Myometrial cell (primary cell): ENCODE measurements at places on chromosomes 6 and 20. TPM values are rescaled to one million over a fixed set of nuclear protein-coding genes. Genes with fewer than 3 reads are reported as not detected.

Gene EFHC1
- 35.5 and 55.3 TPM in 2 replicates for total RNA-seq

Gene EEF1A2
- total RNA-seq: 0.58 TPM in 1 of 2 replicates, not detected in the other

Gene TINAG
- total RNA-seq: not detected in 2 replicates

Gene SLC52A3
- not detected in 2 replicates for total RNA-seq

Gene NUS1
- 13.5 and 21.4 TPM in 2 replicates for total RNA-seq

Gene OOEP
- not detected in 2 replicates for total RNA-seq

Gene ROS1
- total RNA-seq: 0.86 and 1.2 TPM in 2 replicates

Gene GSTA4
- 54.1 and 63.4 TPM in 2 replicates for total RNA-seq

Gene FUCA2
- total RNA-seq: 116 and 134 TPM in 2 replicates

Gene TOX2
- total RNA-seq: 15.8 and 24.8 TPM in 2 replicates

Gene SPAG4
- 9.8 and 9.9 TPM in 2 replicates for total RNA-seq

Gene NKX2-4
- not detected in 2 replicates for total RNA-seq

Gene POM121L2
- total RNA-seq: not detected in 2 replicates

Gene CLPSL2
- total RNA-seq: not detected in 2 replicates

Gene FUT9
- not detected in 2 replicates for total RNA-seq

Gene IPCEF1
- total RNA-seq: 1.7 TPM in 1 of 2 replicates, not detected in the other

Gene IL20RA
- total RNA-seq: 0.29 and 1.2 TPM in 2 replicates

Gene PGC
- total RNA-seq: not detected in 2 replicates

Gene ARFGEF3
- total RNA-seq: under 0.01 TPM in 2 replicates

Gene RSPO3
- total RNA-seq: not detected in 2 replicates

Gene NRSN2
- 78.9 and 110 TPM in 2 replicates for total RNA-seq

Gene TMEM170B
- total RNA-seq: under 0.01 and 0.35 TPM in 2 replicates

Gene ULBP3
- 10.7 and 13.1 TPM in 2 replicates for total RNA-seq

Gene CYP24A1
- not detected in 2 replicates for total RNA-seq

Gene TMEM14A
- 45.6 and 50.0 TPM in 2 replicates for total RNA-seq

Gene KDM1B
- 10.4 and 13.3 TPM in 2 replicates for total RNA-seq

Gene CDH4
- total RNA-seq: 10.6 and 13.8 TPM in 2 replicates

Gene CNR1
- total RNA-seq: 2.3 and 4.9 TPM in 2 replicates

Gene BPIFB4
- not detected in 2 replicates for total RNA-seq

Gene SRMS
- total RNA-seq: not detected in 2 replicates

Gene HLA-DQA1
- not detected in 2 replicates for total RNA-seq

Gene FAM229B
- 12.4 and 18.2 TPM in 2 replicates for total RNA-seq

Gene KIAA0408
- total RNA-seq: 1.4 and 2.8 TPM in 2 replicates

Gene DEFB124
- total RNA-seq: not detected in 2 replicates

Gene E2F1
- total RNA-seq: 7.4 and 7.5 TPM in 2 replicates

Gene SNHG17
- total RNA-seq: 3.2 and 15.2 TPM in 2 replicates

Gene SAMD5
- total RNA-seq: 0.29 and 1.2 TPM in 2 replicates

Gene LGSN
- total RNA-seq: not detected in 2 replicates

Gene CST5
- total RNA-seq: not detected in 2 replicates

Gene CDSN
- total RNA-seq: not detected in 2 replicates

Gene METTL24
- not detected in 2 replicates for total RNA-seq

Gene TFAP2D
- total RNA-seq: not detected in 2 replicates
